ENCODE measurements at places on chromosomes 7 and 10. TPM values are rescaled to one million over a fixed set of nuclear protein-coding genes. Genes with fewer than 3 reads are reported as not detected.

SLC13A1 gene
- not detected for total RNA-seq

IDI2 gene
- total RNA-seq, result not detected

BAMBI gene
- total RNA-seq, result 29.0 TPM

GRCh38 chr7:28641752-28642545 is 229.6 kb downstream of the CREB5 start:
- no peaks in the 10 kb centered on the region for H3K27me3 ChIP-seq
- H3K4me3 ChIP-seq, result no peak overlapping the region
- H3K36me3 ChIP-seq, result no peaks in the 10 kb centered on the region
- no peak for DNase-seq
- peaks cover 19% of the 10 kb centered on the region for H3K4me1 ChIP-seq

- H3K27me3 ChIP-seq, result no peaks in the 10 kb centered on the region
- no peak overlapping the region for H3K4me3 ChIP-seq
- no peak overlapping the region for H3K27ac ChIP-seq
Measured at GRCh38 chr7:104410742-104411141, 82.3 kb downstream of the LHFPL3 start.

- no peaks in the 10 kb centered on the region for H3K27me3 ChIP-seq
- H3K27ac ChIP-seq, result no peak overlapping the region
Measured at GRCh38 chr10:44830022-44830421, 81.1 kb upstream of the TMEM72 start.

GRCh38 chr7:101951757-101952156 is 134.3 kb downstream of the CUX1 start:
- H3K27me3 ChIP-seq, result no peaks in the 10 kb centered on the region
- 0 out of 2 replicates have a peak, but pooled peaks cover 4% of the 10 kb centered on the region for H3K36me3 ChIP-seq
- H3K27ac ChIP-seq, result no peak overlapping the region
- H3K4me1 ChIP-seq, result peaks cover 57% of the 10 kb centered on the region

DNA sequence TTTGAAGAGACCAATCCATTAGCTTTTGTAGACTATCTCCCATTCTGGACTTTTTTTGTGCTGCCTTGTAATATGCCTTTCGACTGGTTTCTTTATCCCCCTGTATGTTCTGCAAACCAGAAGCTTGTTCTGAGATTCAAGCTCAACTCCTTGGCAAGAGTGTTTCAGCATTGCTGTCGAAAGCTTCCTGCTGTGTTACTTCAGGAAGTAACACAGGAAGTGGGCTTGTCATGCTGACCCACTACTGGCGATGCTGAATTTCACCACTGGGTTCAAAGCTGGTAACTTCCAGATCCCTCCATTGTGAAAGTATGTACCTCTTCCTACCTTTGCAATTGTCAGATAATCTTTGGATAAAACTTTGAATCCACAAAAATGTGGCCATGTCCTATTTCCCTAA is 57.9 kb upstream of the INSYN2A start:
- DNase-seq, result no peak
- H3K4me3 ChIP-seq, result no peak overlapping the region
- no peak overlapping the region for H3K27ac ChIP-seq
- H3K36me3 ChIP-seq, result peaks cover 31% of the 10 kb centered on the region

- H3K4me1 ChIP-seq, result peaks cover 12% of the 10 kb centered on the region
- peaks cover 32% of the 10 kb centered on the region for H3K36me3 ChIP-seq
- H3K27ac ChIP-seq, result no peak overlapping the region
- no peaks in the 10 kb centered on the region for H3K27me3 ChIP-seq
- no peak for DNase-seq
- no peak overlapping the region for H3K4me3 ChIP-seq
Measured at GRCh38 chr7:138226745-138227279, 150.6 kb downstream of the AKR1D1 start.

Data from WTC11 (cell line).